Caco-2 (cell line): ENCODE measurements at places on chromosomes 3 and 15. TPM values are rescaled to one million over a fixed set of nuclear protein-coding genes. Genes with fewer than 3 reads are reported as not detected.

- no peak for DNase-seq
Measured at GRCh38 chr15:60389261-60390077, 8.3 kb downstream of the ANXA2 start.

GRCh38 chr3:41424543-41425300, 225.4 kb downstream of the CTNNB1 start:
- DNase-seq = no peak

- DNase-seq = no peak
Measured at GRCh38 chr15:70112074-70112395, 14.3 kb upstream of the TLE3 start.

GRCh38 chr3:126216416-126216815, 36.0 kb upstream of the ALDH1L1 start:
- no peak for DNase-seq

DNA sequence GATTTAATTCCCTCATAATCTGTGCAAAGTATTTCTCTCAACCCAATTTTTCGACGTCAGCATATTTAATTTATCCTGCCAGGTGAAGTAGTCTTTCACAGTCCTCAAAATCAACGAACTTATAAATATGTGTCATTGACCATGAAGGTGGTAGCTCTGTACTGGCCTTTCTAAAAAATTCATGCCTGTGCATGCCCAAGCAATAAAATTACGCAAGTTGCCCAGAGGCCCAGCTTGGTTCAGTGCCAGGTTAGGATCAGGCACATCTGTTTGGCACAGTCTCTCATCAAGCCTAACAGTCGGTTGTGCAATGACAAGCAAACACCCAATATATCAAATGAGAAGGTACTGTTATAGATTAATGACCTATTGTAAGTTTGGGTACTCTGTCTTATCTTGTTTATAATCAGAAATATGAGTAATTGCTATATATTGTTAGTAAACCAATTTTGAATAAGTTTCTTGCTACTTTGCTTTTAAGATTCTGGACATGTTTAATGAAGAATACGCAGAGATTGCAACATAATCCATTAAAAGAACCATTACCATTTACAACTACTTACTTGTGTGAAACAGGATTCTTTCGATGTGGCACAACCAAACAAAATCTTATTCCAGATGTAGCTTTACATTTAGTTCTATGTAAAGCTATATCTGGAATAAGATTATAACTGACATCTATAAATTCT, 159.0 kb upstream of the IL12A start:
- DNase-seq = no peak

GRCh38 chr3:49217688-49218470, 46.5 kb downstream of the KLHDC8B start:
- no peak for DNase-seq

The CCR9 gene
- not detected in 2 replicates for total RNA-seq

The RFT1 gene
- total RNA-seq = 33.1 and 35.7 TPM in 2 replicates

DNA sequence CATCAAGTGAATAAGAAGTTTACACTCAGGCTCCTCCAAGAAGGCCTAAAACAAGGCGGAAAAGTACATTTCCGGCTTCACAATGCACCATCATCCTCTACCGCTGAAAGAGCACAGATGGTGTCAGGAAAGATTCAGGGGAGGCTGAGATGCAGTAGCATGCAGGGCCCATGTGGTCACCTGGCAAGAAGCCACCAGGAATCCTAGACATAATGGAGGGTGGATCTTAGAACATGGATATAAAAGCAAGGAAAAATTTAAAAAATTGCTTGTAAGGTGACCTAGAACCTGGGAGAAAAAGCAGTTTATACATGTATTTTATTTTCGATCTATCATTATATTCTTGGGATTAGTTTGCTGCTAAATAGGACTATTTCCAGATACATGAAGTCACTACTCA, 21.9 kb upstream of the OTOL1 start:
- no peak for DNase-seq

DNA sequence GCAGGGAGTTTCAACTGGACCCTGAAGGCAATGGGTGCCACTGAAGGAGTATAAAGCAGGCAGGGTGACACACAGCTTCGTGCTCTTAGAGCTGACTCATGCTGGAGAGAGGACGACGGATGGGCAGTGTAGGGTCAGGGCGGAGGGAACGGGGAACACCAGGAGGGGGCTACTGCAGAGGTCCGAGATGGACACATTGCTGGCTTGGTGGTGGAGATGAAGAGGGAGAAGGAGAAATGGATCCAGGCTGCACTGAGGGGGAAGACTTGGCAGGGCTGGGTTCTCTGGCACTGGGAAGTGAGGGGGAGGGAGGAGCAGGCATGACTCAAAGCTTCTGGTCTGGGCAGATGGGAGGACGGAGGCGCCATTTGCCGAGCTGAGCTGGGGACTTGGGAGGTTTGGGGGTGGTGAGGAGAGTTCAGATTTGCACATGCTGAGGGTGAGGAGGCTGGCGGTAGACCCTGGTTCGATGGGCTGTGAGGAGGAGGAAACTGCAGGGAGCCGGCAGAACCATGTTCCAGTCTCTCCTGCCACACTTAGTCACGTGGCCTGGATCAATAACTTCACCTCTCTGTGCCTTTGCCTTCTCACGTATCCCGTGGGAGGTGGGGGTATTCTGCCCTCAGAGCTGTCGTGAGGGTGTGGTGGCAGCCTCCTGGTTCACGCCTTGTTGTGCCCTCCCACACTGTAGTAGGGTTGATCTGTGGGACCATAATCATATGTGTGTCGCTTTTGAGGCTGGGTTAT, 4.6 kb upstream of the KCTD6 start:
- no peak for DNase-seq

GRCh38 chr3:112682361-112682760, 41.4 kb upstream of the CCDC80 start:
- DNase-seq = no peak

DNA sequence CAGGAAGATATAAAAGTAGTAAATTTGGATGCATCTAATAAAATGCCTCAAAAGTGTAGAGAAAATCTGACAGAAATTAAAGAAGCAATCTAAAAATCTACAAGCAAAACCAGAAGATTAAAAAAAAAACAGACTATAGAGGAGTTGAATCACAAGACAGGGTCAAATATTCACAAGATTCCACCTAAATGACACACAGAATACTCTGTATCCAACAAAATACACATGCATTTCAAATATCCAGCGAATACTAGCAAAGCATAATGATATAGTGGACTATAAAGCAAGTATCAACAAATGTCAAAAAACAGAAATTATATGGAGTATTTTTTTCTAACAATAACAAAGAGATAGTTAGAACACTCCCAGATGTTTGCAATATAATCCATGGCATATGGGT, 20.5 kb upstream of the ACTC1 start:
- DNase-seq = no peak

The MESP2 gene
- 0.32 and 0.70 TPM in 2 replicates for total RNA-seq

- no peak for DNase-seq
Measured at GRCh38 chr3:82081351-82081750, 319.9 kb upstream of the GBE1 start.

DNA sequence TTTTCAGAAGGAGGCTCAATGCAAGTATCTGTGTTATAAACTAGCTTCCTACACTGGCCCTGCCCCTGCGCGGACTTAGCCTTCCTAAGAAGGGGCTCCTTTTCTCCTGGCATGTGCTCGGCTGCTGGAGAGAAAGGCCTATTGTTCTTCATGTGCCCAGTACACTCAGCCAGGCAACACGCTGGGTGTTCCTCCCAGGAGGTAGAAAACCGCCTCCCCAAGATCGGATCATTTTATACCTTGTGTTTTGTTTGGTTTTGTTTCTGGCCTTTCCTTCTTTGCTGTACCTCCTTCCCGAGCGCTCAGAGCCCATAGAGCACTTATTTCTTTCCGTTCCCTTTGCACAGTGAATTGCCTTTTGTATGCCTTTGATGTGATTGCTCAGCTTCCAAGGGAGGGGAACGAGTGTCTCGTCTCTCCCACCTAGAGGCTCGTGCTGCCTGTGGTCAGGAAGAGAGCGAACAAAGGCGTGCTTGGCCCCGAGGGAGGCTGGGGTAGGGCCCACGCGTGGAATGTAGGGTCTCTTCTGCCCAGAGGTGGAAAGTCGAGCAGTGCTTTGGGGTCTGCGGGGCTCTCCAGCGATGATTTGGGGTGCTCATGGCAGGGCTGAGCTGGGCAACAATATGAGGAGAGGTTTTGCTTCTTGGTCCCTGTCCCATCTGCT, 30.0 kb downstream of the CCNL1 start:
- peak; percentile 60 for DNase-seq

The TGFBR2 gene
- 40.5 and 41.9 TPM in 2 replicates for total RNA-seq

GRCh38 chr3:14847613-14848541, 29.1 kb downstream of the FGD5 start:
- DNase-seq = no peak

The SLC24A5 gene
- not detected in 2 replicates for total RNA-seq

DNA sequence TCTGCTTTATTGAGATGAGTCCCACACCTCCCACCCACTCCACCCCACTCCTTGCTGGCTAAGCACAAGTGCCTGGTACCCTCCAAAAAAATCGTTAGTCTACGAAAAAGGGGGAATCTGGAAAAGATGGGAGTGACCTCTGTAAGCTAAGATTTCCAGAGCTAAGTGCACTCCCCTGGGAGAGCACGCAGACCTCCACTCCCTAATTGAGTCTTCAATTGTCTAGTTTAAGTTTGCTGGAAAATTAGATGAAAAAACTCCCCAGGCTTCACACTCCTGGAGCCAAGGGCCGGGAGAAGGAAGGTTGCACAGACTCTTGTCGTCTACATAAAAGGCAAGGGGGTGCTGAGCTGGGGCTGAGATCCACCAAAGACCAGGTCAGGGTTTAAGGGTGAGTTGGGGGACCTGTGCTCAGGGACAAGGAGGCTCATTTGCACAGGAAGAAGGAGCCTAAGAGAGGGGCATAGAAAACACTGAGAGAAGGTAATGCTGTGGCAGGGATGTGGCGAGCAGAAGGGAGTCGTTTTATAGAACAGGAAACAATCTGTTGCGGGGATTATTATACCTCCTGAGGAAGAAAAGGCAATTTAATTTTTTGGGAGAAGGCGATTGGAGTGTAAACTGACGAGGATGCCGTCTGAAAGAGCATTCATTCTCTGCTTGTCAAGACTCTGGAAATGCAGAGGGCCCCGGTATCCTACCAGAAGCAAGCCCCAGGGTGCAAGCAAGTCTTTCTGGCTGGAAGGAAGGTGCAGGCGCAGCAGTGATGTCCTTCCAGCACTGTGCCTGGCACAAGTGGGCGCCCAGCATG, 126.5 kb upstream of the DLG1 start:
- DNase-seq = no peak

The PIF1 gene
- total RNA-seq = 45.8 and 47.9 TPM in 2 replicates

DNA sequence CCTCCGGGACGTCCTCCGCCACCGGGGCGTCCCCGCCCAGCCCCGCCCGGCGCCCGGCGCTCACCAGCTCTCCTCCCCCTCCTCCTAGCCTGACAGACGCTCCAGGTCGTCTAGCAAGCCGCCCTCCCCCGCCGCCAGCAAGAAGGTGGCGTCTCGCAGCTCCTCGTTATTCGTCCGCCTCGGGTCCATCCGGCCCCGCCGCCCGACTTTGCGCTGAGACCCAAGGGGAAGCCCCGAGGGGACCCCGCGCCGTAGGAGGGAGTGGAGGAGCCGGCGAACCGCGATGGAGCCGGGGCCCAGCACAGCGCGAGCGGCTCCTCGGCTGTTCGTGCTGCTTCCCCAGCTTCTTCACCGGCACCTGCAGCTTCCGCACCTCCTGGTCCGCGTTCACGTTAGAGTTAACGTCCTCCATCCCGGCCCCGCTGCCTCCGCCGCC, 26.3 kb upstream of the MTHFS start:
- DNase-seq = peak; percentile 67

- no peak for DNase-seq
Measured at GRCh38 chr3:190108804-190109203, 11.9 kb downstream of the P3H2 start.

- no peak for DNase-seq
Measured at GRCh38 chr3:112888381-112889085, 41.9 kb upstream of the CD200R1L start.

The CTXND1 gene
- 0.05 and 0.14 TPM in 2 replicates for total RNA-seq

- DNase-seq = peak; percentile 54
Measured at GRCh38 chr3:137105277-137105977, 147.6 kb downstream of the IL20RB start.
